EH (cell line): ENCODE measurements at places on chromosomes 3 and 15.

DNA sequence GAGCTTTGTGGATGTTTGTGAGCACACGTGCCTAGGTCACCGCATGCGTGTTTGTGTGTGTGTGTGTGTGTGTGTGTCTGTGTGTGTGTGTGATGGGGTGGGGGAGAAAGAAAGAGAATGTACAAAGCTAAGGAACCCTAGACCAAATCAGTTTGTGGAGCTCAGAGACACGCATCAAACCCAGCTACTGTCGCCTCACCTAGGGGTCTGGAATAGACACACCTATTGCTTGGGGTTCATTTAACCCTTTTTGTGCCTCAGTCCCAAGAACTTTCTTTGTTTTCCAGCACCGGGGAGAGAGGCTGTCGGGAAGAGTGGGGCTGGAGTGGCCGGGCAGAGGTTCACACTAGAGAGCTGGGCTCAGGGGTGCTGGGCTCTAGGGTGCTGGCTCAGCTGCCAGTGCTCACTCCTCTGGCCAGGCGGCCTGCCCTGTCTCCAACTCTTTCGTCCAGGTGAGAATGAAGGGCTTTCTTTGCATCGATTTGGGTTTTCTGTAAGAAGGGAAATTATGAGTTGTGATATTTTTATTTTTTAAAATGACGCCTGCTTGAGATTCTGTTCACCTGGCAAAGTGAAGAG is 221.6 kb downstream of the MEIS2 start:
- no peak for DNase-seq

GRCh38 chr3:186057594-186057993 is 51.3 kb downstream of the ETV5 start:
- peak; percentile 67 for DNase-seq

DNA sequence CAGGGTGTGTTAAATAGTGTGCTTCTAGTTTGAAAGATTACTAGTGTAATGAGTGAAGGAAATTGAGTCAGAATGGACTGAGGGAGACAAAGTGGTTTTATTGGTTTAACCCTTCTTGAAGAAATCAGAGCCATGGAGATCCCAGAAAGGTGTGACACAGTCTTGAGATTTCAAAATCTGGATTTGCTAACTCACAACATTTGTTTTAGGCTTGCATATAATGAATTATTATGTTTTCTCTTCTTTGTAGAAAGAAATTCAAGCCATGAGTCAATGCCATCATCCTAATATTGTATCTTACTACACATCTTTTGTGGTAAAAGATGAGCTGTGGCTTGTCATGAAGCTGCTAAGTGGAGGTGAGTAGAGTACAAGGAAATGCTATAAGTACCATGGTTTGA is 25.1 kb downstream of the OXSR1 start:
- DNase-seq: no peak

DNA sequence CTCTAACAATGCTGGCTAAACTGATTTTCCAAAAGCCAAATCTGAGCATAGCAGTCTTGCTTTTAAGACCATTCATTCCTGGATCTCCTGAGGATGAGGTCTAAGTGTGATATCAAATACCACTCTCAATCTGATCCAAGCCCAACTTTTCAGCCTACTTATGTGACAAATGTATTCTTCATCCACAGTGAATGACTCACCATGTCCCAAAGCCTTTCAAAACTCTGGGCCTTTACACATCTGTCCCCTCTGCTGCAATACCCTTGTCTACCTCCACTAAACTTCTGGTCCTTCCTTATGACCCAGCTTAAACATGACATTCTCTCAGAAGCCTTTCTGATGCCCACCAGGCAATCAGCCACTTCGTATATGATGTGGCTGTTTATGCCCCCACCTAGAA is 4.6 kb downstream of the ANAPC13 start:
- DNase-seq: peak; percentile 49

GRCh38 chr3:195445885-195446284 is 3.1 kb upstream of the ACAP2 start:
- DNase-seq: no peak

- peak; percentile 39 for DNase-seq
Measured at GRCh38 chr3:183148056-183148455, 14.5 kb downstream of the LAMP3 start.

- no peak for DNase-seq
Measured at GRCh38 chr3:4078903-4079302, 224.3 kb upstream of the SETMAR start.

DNA sequence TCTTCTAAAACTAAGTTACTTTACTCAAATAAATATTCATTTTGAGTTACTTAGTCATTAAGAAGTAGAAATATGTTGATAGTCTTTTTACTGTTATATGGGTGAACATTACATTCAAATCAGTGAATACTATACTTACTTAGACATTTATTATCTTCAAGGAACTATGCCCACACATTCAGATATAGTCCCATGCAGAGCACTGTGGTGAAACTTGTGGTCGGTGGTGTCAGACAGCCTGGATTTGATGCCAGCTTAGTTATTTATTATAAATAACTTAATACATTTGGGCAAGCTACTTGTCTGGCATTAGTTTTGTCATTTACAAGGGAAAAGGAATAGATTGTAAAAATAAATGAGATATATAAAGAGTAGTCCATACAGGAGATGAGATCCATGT is 149.5 kb downstream of the RAP2B start:
- no peak for DNase-seq

DNA sequence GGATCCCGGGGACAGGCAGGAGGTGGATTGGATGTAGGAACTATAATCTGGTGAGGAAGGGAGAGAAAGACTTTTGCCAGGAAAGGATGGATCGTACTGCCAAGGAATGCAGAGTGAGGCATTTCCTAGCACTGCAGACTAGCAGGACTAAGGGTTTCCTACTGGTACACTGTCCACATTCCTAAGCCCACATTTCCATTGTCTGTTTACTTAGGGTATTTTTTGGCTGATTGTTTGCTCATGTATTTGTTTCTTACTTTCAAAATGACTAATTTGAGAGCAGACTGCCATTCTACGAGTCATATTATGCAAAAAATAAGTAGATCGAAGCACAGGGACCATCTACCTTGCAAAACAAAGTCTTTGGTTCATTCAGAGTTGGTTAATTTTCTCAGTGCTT is 1029.5 kb upstream of the NR2F2 start:
- DNase-seq: peak; percentile 82

DNA sequence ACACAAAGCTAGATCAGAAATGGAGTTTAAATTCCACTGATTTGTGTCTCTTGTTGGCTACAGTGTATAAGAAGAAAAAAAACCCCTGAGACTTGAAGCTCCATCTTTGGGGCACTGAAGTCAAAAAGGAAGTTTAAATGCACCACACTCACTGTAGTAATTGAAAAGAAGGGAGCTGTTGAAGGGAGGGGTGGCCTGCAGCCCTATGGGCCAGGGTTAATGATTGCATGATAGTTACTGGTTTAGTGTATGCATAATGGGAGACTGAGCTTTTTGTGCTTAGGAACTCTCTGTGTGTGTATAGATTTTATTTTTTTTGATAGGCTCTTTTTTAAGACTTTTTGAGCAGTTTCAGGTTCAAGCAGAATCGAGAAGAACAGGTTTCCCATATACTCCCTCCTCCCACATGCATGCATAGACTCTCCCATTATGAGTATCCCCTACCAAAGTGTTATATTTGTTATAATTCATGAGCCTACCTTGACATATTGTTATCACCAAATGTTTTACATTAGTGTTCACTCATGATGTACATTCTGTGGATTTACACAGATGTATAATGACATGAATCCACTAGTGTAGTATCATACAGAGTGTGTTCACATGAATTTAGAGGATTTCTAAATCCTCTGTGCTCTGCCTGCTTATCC is 88.2 kb downstream of the TNFAIP8L3 start:
- no peak for DNase-seq

- DNase-seq: peak; percentile 7
Measured at GRCh38 chr3:126567696-126568438, 9.1 kb upstream of the C3orf22 start.

GRCh38 chr3:122957707-122958689 is 69.6 kb downstream of the SEMA5B start:
- no peak for DNase-seq

DNA sequence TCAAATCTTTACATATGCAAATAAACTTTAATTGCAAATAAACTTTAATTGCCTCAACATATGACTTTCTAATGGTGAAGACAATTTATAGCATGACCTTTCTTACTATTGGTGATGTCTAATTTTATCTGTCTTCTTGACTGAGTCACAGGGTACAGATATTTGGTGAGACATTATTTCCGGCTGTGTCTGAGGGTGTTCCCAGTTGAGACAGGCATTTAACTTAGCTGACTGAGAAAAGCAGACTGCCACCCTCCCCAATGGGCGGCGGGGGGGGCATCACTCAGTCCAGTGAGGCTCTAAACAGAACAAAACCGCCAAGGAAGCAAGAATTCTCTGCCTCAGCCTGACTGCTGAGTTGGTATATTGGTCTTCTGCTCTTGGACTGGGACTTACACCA is 160.0 kb downstream of the TBL1XR1 start:
- peak; percentile 63 for DNase-seq

DNA sequence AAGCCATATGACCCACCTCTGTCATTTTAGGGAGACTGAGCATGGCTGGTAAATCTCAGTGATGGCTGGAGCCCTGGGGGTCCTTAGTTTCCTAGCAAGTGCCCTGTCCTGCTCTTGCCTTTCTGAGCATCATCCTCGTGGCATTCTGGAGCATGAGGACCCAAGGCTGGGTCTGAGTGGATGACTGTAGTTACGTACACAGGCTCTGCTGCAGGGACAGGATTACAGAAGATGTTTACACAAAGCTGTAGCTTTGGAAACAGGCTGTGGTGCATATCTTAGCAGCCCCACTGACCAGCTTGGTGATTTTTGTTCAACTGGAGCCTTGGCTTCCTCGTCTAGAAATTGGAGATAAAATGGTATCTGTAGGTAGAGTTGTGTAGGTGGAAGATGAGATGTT is 272.9 kb upstream of the CTDSPL start:
- no peak for DNase-seq

DNA sequence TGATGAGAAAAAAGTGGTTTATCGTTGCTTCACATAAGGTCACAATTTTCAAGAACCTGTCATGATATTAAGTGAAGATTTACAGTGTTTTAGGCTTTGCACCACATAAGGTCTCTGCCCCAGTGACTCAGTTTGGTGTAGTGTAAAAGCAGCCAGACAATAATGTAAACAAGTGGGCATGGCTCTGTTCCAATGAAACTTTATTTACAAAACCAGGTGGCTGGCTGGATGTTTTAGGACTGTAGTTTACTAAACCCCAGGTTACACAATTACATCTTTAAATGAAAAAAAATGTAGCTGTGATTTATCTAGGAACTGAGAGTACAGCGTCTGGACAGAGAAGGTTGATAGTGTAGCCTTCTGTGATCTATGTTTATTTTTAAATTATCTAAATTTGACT is 9.7 kb upstream of the FBXL22 start:
- peak; percentile 49 for DNase-seq

- peak; percentile 29 for DNase-seq
Measured at GRCh38 chr15:65245096-65245856, 34.0 kb upstream of the CILP start.

GRCh38 chr3:169945313-169945712 is 21.3 kb upstream of the SEC62 start:
- no peak for DNase-seq

DNA sequence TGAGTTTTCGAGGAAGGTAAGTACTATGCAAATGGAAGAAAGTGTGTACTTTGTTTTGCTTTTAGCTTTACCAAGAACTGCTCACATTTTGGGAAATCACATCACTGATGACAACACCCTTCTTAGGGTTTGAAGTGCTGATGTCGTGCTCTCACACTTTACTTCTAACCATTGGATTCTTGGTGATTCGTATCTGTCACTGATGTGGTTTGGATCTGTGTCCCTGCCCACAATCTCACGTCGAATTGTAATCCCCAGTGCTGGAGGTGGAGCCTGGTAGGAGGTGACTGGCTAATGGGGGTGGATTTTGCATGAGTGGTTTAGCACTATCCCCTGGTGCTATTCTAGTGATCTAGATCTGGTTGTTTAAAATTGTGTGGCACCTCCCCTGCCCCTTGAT is 75.4 kb upstream of the RGMA start:
- DNase-seq: no peak

GRCh38 chr3:173970281-173970680 is 572.7 kb downstream of the NLGN1 start:
- peak; percentile 57 for DNase-seq
